Lower lobe of right lung (tissue), 2 donors: ENCODE measurements at places on chromosomes 1 and 21. TPM values are rescaled to one million over a fixed set of nuclear protein-coding genes. Genes with fewer than 3 reads are reported as not detected.

- no peaks in the 10 kb centered on the region for H3K4me1 ChIP-seq
- H3K36me3 ChIP-seq, result peaks cover 59% of the 10 kb centered on the region
- H3K27me3 ChIP-seq, result no peaks in the 10 kb centered on the region
- DNase-seq, result no peak
- no peak overlapping the region for H3K27ac ChIP-seq
Measured at GRCh38 chr1:246775531-246776385, 51.5 kb downstream of the SCCPDH start.

GRCh38 chr1:5098981-5099385 is 444.6 kb downstream of the AJAP1 start:
- no peak overlapping the region for H3K27ac ChIP-seq
- no peaks in the 10 kb centered on the region for H3K4me1 ChIP-seq
- H3K4me3 ChIP-seq, result no peak overlapping the region
- H3K27me3 ChIP-seq, result no peaks in the 10 kb centered on the region
- no peak for DNase-seq

DNA sequence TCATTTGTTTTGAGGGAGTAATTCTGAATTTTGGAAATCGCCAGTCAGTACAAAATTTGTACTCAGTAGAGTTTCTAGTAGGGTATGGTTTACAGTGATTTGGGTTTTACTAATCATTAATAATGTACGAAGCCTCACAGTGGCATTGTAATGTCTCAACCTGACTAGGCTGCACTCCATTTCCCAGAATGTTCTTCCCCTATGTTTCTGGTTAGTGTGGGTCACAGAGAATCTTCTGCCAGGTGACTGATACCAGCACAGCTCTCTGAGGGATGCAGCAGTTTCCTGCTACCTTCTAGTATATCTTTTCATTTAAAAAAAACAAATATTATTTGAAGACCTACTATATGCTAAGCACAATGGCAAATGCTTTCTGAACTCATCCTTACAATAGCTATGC is 112.9 kb downstream of the PTPN14 start:
- H3K27ac ChIP-seq, result no peak overlapping the region
- DNase-seq, result no peak
- no peak overlapping the region for H3K4me3 ChIP-seq

- H3K4me3 ChIP-seq, result no peak overlapping the region
- no peaks in the 10 kb centered on the region for H3K27me3 ChIP-seq
- no peak overlapping the region for H3K27ac ChIP-seq
- peaks cover 58% of the 10 kb centered on the region for H3K36me3 ChIP-seq
Measured at GRCh38 chr1:151692226-151692625, 24.4 kb downstream of the CELF3 start.

Gene TAS1R1
- total RNA-seq, result 0.27 TPM

Gene CELA2B
- total RNA-seq, result not detected

- H3K36me3 ChIP-seq, result peaks cover 33% of the 10 kb centered on the region
- peaks cover 11% of the 10 kb centered on the region for H3K4me1 ChIP-seq
- peak within 1 kb of the TSS; percentile 83 for H3K27ac ChIP-seq
Measured at GRCh38 chr1:202010180-202011015, at the start of gene ELF3. Gene ELF3, plus strand, starts transcription at chr1:202010587. Its CDS starts 550 bp downstream, at chr1:202011137.

Gene CDC7
- total RNA-seq, result 3.4 TPM

- no peaks in the 10 kb centered on the region for H3K4me1 ChIP-seq
- no peaks in the 10 kb centered on the region for H3K36me3 ChIP-seq
- H3K27me3 ChIP-seq, result peaks cover 6% of the 10 kb centered on the region
- H3K27ac ChIP-seq, result no peak overlapping the region
Measured at GRCh38 chr1:181514298-181515290, 31.3 kb downstream of the CACNA1E start.

Gene BCAR3
- total RNA-seq, result 24.9 TPM

Gene THEM5
- total RNA-seq, result not detected

GRCh38 chr1:70048336-70049094 is 156.9 kb downstream of the LRRC40 start:
- H3K4me1 ChIP-seq, result no peaks in the 10 kb centered on the region
- no peak overlapping the region for H3K4me3 ChIP-seq
- no peaks in the 10 kb centered on the region for H3K36me3 ChIP-seq
- no peak overlapping the region for H3K27ac ChIP-seq
- no peak for DNase-seq
- no peaks in the 10 kb centered on the region for H3K27me3 ChIP-seq

DNA sequence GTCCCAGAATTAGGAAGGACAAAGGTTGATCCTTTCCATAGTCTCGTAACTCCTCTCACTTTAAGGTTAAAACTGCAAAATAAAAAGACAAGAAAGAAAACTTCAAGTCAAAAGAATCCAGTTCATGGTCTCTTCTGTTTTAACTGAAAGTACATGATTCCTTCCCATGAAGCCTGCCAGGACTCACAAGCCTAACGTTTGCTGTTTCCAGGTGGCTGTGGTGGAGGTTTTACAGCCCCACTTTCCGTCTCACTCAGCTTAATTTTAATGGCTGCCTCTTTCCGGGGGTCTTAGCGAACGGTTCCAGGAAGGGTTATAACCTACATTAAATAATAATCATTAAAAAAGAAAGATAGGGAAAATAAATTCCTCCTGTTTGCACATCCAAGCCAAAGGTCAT is 136.8 kb upstream of the SPAG17 start:
- no peaks in the 10 kb centered on the region for H3K27me3 ChIP-seq
- no peaks in the 10 kb centered on the region for H3K36me3 ChIP-seq
- H3K4me1 ChIP-seq, result no peaks in the 10 kb centered on the region
- H3K27ac ChIP-seq, result no peak overlapping the region

- H3K27me3 ChIP-seq, result no peaks in the 10 kb centered on the region
- DNase-seq, result peak; percentile 67
- H3K36me3 ChIP-seq, result no peaks in the 10 kb centered on the region
- H3K4me3 ChIP-seq, result peak overlapping the region; percentile 16
Measured at GRCh38 chr1:12173631-12174121, 6.9 kb downstream of the TNFRSF1B start.

- H3K36me3 ChIP-seq, result no peaks in the 10 kb centered on the region
- H3K4me3 ChIP-seq, result no peak overlapping the region
- no peak for DNase-seq
Measured at GRCh38 chr1:160130939-160131338, 15.4 kb downstream of the ATP1A2 start.

- no peaks in the 10 kb centered on the region for H3K27me3 ChIP-seq
- no peaks in the 10 kb centered on the region for H3K36me3 ChIP-seq
- no peak overlapping the region for H3K27ac ChIP-seq
- H3K4me3 ChIP-seq, result no peak overlapping the region
- peaks cover 7% of the 10 kb centered on the region for H3K4me1 ChIP-seq
Measured at GRCh38 chr1:156586892-156587477, 4.6 kb upstream of the NAXE start.

DNA sequence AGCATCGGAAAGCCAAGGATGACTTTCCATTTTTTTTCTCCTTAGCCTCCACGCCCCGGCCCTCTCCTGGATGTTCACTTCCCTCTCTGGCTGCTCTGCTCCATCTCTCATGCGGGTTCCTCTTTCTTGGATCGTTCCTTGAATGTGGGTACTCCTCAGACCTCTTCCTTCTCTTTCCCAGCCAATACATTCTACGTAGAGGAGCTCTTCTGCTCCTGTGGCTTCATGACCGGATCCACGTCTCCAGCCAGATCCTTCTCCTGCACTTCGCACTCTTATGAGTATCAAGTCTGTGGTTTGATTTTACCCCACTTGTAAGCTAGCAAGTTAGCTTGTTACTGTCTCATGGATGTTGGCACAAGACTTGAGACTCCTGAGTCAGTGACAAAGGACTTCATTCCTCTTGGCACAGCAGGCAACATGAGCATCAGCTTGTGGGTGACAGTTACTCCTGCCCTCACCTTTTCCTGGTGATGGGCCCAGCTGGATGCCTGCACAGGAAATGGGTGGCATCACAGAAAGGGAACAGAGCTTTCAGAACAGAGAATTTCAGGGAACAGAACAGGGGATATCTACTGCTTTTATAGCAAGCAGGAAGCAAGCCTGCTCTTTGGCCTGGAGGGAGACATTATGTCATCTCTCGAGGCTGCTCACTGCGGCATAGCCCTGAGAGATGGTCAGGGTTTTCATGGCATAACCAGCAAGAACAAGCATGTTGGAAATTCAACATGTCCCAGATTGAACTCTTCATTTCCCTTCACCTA is 100.1 kb upstream of the KIF26B start:
- peak; percentile 54 for DNase-seq
- no peaks in the 10 kb centered on the region for H3K36me3 ChIP-seq
- H3K27ac ChIP-seq, result peak overlapping the region; percentile 42
- no peaks in the 10 kb centered on the region for H3K27me3 ChIP-seq
